ENCODE measurements at places on chromosomes 4 and X. TPM values are rescaled to one million over a fixed set of nuclear protein-coding genes. Genes with fewer than 3 reads are reported as not detected.

DNA sequence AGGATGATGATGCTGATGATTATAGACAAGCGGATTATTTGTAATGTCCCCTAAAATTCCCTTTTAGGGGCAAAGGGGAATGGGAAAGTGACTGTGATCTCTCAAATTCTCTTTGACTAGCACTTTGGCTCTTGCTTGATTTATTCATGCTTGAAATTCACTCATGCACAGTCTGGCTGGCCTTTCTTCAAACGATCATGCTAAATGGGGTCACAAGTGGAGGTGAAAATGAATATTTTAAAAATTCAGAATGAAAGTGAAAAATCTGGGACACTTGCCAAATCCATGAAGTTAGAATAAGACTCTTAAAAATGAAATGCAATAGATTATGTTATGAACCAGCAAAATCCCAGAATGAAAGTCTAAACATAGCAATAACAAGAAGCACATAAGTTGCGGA, 173.4 kb upstream of the RAI2 start:
- no peak for DNase-seq

DNA sequence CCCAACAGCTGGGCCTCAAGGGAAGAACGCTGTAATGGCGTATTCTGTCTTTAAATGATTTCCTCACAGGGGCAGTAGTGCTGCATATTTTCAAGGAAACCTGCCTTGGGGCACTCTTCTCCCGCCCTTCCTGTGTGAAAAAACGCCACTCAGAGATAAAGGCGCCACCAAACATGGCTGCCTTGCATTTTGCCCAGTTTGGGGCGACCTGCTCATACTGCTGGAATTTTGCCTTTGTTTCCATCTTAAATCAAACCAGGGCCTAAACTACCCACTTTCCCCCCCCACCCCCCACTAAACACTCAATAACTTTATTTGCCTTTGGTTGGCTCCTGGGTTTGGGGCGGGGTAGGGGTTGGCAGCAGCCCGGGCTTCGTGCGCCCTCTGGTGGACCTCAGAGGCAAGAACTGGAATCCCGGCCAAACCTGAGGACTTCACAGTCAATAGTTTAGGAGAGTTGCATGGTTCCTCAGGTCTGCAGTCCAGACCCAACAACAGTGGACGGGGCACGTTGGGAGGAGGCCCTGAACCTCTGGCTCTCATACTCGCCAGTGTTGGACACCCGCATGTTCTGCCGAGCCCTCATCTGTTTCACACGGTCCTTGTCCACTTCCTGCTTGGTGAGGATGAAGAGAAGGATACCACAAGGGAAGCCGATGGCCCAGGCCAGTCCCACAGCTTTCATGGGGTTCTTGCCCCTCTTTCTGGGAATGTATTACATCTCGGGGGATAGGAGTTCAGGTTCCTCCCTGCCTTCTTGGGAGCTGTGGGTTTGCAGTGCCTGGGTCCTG, 220.1 kb upstream of the STK26 start:
- no peak for DNase-seq

DNA sequence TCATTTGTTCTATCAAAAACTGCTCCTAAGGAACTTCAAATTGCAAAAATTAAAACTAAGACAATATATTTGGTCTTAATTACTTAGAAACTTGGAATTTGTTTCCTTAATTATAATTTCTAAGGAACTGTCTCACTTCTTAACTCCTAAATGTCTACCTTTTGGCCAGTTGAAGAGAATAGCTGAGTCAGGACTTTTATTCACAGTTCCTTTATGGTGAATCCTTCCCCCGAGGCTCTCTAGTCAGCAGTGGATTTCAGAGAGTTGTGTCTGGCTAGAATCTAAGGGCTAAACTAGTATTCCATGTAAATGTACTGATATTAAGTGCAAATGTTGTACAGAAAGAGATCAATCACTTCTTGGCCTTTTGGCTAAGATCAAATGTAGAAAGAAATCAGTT, 69.3 kb downstream of the AMMECR1 start:
- no peak for DNase-seq

The GRPR gene
- not detected for total RNA-seq

The PHOX2B gene
- not detected for total RNA-seq

The PPEF2 gene
- total RNA-seq: 1.1 TPM

Measured in T-cell (primary cell).